ENCODE measurements at places on chromosomes 7 and 10.

DNA sequence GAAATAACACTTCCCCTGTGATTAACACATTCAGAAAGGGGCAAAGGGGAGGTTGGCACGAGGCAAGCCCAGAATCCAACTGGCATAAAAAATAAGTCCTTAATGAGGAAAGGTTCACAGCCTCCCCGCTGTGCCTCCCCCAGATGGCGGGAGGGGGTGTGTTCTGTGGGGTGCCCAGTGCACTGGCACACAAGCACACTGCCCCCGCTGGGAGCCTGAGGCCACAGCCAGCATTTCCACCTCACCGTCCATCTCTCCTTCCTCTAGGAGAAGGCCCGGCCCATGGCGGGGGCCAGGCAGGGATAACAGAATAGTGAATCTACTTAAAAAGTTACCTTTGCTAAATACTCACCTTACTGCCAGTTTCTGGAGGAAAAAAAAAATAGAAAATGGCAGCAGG, 43.2 kb downstream of the PRKAG2 start:
- DNase-seq = peak; percentile 22

DNA sequence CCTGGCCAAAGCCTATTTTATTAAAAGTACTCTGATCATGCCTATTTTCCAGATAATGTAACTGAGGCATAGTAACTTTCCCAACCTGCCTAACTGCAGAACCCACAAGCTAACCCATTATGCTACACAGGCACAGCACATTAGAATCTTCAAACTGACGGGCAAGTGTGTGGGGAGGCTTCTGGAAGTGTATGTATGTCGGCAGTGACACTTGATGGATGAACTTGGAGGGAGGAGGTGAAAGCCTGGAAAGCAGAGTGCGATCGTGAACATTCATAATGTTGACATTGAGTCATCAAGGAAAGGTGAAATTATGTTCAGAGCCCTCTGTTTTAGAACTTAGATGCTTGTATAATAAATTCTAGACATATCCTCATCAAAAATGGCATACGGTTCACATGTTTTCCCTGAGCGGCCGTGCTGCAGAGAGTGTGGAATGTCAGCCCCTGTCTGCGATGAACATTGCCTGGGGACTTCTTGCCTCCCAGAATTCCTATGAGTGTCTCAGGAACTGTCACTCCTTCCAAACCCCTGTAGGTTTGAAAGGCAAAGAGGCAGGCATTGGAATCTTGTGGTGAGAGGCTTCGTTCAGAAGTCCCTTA, 102.4 kb downstream of the SLIT1 start:
- no peak for DNase-seq

DNA sequence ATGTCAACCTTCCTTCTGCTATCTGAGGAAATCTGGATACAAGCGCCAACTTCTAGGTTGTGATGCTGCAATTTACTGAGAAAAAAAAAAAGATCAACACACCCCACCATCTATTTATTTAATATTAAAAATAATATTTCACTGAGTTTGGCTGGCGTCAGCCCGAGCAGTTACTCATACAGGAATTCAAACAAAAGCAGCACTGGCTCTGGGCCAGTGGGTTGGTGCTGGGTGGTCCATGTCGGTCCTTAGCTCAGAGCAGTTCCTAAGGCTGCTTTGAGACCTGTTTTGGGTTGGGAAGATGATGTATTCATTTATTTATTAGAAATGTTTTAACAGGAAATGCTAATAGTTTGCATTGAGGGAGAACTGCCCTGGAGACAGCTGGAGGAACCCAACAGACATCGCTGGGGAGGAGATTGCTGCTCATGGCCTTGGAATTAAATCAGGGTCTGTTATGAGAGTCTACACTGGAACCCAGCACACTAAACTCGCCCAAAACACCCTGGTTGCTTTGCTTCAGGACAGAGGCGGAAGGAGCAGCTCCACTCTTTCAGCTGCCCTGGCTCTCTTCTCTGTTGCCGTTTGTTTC, 36.3 kb upstream of the GOT1 start:
- DNase-seq = no peak

DNA sequence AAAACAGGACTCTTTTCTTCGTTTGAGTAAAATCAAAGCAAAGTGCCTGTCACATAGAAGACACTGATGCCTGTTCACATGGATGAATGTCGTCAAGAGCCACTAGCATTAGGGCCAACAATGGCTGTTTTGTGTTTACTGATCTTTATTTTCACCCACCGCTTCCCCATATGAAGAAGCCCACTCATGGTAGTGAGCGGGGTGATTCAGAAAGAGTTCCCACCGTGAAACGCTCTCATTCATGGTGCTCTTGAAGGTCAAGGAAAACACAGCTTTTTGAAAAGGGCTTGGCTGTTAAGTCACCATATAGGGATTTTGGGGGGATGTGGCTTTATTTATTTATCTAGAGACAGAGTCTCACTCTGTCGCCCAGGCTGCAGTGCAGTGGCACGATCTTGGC, 12.5 kb downstream of the PROSER2 start:
- no peak for DNase-seq

GRCh38 chr10:90965720-90966119, 44.8 kb upstream of the ANKRD1 start:
- no peak for DNase-seq

DNA sequence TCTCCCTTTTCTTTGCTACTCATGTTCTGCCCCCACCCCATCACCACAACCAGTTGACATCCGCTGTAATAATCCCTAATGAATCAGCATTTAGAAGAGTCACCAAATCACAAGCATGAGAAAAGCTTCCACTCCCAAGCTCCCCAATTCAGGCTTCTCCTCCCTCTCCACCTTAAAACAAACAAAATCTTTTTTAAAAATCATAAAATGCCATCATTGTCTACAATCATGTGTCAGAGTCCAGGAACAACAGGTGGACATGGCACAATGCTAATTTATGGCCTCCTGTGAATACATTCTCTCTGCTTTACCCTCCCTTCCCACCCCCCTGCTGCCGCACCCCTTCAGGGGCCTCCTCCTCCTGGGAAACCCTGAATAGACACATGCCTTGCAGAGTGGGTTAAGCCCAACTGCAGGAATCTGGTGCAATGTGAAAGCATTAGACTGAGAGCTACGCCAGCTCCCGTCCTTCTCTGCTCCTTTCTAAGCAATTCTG, 3.7 kb downstream of the LRRC4 start:
- DNase-seq = no peak

GRCh38 chr10:29648983-29649268, 14.2 kb upstream of the SVIL start:
- no peak for DNase-seq

DNA sequence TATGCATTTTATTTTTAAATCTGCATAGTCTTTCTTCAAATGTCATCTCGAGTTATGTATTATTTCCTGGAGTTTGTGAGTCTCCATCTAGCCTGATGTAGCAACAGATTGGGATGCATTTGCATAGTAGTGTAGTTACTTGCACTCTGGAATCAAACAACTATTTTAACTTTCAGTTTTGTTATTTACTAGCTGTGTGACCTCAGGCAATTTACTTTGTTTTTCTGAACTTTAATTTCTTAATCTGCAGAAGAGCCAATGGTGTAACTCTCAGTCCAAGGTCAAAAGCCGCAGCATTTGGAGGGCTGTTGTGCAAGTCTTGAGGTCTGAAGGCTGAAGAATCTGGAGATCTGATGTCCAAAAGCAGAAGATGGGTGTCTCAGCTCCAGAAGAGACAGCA, 175.8 kb upstream of the SORCS1 start:
- DNase-seq = no peak

GRCh38 chr7:129670656-129671055, 59.1 kb downstream of the NRF1 start:
- no peak for DNase-seq

DNA sequence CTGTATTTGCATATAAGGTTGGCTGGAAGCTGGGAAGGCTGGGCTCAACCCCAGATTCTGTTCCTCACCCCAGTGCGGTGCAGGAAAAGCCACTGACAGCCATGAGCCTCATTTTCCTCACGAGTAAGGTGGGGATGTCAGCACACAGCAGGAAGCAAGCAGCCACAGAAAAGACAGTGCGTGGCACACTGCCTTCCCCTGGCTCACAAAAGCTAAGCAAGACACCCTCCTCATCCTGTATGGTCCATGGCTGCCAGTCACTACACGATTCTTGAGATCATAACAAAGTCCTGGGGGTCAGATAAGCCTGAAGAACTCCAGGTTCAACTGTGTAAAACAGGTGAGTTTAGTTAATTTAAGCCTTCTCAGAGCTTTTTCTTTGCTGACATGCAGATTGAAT, 28.9 kb upstream of the DDC start:
- no peak for DNase-seq

GRCh38 chr7:132251327-132251659, 325.0 kb downstream of the PLXNA4 start:
- DNase-seq = no peak
